ENCODE measurements at places on chromosomes 1 and 21.

- no peak for DNase-seq
Observed at GRCh38 chr1:214688891-214689290, 85.9 kb downstream of the CENPF start.

DNA sequence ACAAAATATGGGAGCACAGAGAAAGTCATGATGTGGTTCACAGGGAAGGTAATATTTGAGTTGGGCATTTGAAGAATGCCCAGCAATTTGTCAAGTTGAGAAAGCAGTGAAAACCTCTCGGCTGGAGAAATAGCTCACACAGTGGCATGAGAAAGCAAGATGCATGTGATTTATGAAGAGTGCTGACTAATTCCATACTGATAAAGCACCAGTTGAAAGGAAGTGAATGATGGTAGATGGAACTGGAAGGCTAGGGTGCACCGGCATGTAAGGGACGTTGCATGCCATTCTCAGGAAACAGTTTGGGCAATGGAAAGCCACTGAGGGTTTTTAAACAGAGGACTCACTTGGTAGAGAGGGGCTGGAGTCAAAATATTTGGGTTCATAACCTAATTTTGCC is 53.5 kb upstream of the MTF2 start:
- DNase-seq = no peak

- no peak for DNase-seq
Observed at GRCh38 chr1:155241841-155242264, 13.4 kb downstream of the ENTREP3 start.

GRCh38 chr1:93810316-93810715 is 68.7 kb downstream of the DNTTIP2 start:
- DNase-seq = no peak

DNA sequence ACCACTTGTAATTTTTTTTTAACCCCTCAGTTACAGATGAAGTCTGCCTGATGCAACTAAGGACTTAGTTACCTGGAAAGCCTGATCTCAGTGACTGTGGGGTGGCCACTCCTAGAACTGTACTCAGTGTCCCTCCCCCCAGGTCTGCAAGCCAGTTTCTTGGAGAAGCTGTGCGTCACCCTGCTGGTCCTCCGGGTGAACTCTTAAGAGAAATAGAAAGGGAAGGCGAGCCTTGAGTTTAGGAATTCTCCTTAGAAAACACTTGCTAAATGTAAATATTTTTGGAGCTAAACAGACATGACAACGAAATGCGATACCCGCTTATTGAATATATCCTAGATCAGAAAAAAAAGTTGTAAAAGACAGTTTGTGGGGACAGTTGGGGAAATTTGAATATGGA is 730 bp downstream of the SLC16A4 start:
- peak; percentile 42 for DNase-seq
